ENCODE measurements at places on chromosomes 7 and 10. TPM values are rescaled to one million over a fixed set of nuclear protein-coding genes. Genes with fewer than 3 reads are reported as not detected.
A peak's percentile ranks its signal among the peaks of the same experiment; 100 is the strongest.

Gene MMP21
- not detected for total RNA-seq

Gene RBP3
- total RNA-seq: not detected

- DNase-seq: peak; percentile 17
These were observed 147.0 kb downstream of the ARID5B start for GRCh38 chr10:62048470-62048869.

DNA sequence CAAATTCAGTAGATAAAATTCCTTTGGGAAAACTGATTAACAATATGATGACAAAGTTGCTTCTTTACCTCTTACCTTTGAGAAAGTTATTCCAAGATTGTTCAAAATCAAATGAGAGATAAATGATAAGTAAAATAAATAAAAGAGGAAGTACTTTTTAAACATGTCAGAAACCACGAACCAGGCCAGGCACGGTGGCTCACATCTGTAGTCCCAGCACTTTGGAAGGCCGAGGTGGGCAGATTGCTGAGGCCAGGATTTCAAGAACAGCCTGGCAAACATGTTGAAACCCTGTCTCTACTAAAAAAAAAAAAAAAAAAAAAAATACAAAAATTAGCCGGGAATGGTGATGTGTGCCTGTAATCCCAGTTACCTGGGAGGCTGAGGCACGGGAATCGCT lies 296.6 kb downstream of the HGF start:
- no peak for DNase-seq

- no peak for DNase-seq
These were observed 72.3 kb downstream of the KLF6 start for GRCh38 chr10:3712707-3713106.

DNA sequence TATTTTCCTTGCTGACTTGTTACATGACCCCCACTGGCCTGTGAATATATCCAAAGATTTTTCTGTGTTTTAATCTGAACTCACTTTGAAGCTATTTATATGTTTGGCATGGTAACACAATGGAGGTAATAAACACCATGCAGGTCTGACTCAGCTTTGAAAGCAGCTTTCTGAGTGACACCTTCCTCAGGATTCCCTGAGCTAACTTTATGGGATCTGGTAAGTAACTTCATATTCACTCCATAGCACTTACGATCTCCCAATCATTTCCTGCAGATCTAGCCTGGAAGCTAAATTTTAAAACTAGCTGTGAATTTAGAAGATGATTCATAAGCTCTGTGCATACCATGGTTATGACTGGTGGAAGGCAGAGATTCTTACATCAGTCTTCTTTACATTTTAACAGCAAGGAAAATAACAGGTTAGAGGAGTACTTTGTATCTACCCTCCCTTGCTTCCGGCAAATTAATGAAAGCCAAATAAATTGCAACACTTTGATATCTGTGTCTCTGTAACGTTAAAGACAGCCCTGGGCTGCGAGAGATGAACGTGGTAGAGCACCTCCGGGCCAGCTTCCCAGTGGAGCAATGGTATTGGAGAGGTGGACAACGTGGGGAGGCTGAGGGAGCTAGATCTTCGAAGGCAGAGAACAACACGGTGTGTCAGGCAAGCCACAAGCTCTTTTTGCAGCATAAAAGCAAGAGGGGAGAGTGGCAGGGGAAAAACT lies 170.2 kb upstream of the KLF14 start:
- DNase-seq: no peak

GRCh38 chr10:57986422-57986821 lies 281.3 kb downstream of the IPMK start:
- DNase-seq: no peak

GRCh38 chr10:46283580-46284285 lies 3.1 kb upstream of the ANTXRL start:
- no peak for DNase-seq

- DNase-seq: no peak
These were observed 56.6 kb downstream of the INPP5A start for GRCh38 chr10:132593900-132594876.

- DNase-seq: no peak
These were observed 133.4 kb upstream of the MKLN1 start for GRCh38 chr7:131194070-131194865.

GRCh38 chr10:34018784-34019183 lies 684.3 kb upstream of the NRP1 start:
- no peak for DNase-seq

GRCh38 chr10:19843487-19843886 lies 27.3 kb downstream of the PLXDC2 start:
- no peak for DNase-seq

Gene EBLN1
- not detected for total RNA-seq

Gene MYL10
- 0.17 TPM for total RNA-seq

- no peak for DNase-seq
These were observed 39.4 kb upstream of the PLCE1 start for GRCh38 chr10:93954299-93954698.

Gene SYT15
- not detected for total RNA-seq

GRCh38 chr7:81330108-81330507 lies 411.3 kb upstream of the SEMA3C start:
- DNase-seq: no peak

Gene ACTL6B
- 0.14 TPM for total RNA-seq

GRCh38 chr7:73330772-73331171 lies 2.8 kb downstream of the FKBP6 start:
- peak; percentile 27 for DNase-seq

Gene KLF14
- total RNA-seq: not detected
